ENCODE measurements at places on chromosomes 11 and 22.

GRCh38 chr11:31799435-31800397 lies 11.4 kb downstream of the PAX6 start:
- DNase-seq = no peak

GRCh38 chr11:126113515-126113957 lies 50.9 kb upstream of the CDON start:
- DNase-seq = no peak

- no peak for DNase-seq
Observed at GRCh38 chr11:80163011-80163410, 722.2 kb upstream of the TENM4 start.

GRCh38 chr11:67387069-67387468 lies 4.7 kb upstream of the RAD9A start:
- no peak for DNase-seq

- no peak for DNase-seq
Observed at GRCh38 chr11:75499423-75500190, 26.1 kb downstream of the GDPD5 start.

GRCh38 chr22:23138584-23139435 lies 3.0 kb downstream of the RSPH14 start:
- DNase-seq = no peak
